ENCODE measurements at places on chromosomes 1 and 21.

DNA sequence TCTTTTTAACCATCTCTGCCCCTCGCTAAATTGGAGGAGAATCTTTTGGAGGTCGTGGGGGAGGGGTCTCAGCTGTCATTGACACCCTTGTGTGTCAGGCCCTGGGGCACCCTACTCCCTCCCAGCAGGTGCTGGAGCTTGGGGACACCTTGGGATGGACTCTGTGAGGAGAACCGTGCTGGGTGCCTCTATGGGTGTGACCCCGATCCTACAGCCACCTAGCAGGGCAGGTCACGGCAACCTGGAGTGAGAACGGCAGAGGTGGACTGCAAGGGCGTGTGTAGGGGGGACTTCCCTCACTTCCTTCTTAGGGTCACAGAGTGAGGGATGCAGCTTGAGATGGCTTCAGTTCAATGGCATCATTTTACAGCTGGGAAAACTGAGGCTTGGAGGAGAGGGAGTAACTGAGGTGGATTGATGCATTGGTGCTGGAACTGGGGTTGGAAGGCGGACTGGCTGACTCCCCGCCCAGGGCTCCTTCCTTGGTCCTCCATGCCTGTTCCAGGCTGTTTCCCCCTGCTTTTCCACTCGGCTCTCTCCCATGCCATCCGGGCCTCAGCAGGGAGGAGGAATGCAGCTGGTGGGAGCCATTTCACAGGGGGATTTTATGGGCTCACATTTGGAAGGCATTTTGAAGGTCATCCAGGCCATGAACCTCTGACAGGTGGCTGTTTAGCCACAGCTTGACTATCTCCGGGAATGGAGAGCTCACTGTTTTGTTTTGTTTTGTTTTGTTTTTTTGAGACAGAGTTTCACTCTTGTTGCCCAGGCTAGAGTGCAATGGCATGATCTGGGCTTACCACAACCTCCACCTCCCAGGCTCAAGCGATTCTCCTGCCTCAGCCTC lies 18.8 kb upstream of the ARHGEF10L start:
- DNase-seq: no peak

GRCh38 chr1:235972311-235972689 lies 92.6 kb downstream of the NID1 start:
- DNase-seq: no peak

GRCh38 chr1:46026531-46026930 lies 105.9 kb downstream of the PIK3R3 start:
- no peak for DNase-seq

GRCh38 chr1:227959325-227959860 lies 11.7 kb upstream of the WNT9A start:
- no peak for DNase-seq

- DNase-seq: no peak
These were observed 12.3 kb downstream of the SORT1 start for GRCh38 chr1:109385417-109385816.

DNA sequence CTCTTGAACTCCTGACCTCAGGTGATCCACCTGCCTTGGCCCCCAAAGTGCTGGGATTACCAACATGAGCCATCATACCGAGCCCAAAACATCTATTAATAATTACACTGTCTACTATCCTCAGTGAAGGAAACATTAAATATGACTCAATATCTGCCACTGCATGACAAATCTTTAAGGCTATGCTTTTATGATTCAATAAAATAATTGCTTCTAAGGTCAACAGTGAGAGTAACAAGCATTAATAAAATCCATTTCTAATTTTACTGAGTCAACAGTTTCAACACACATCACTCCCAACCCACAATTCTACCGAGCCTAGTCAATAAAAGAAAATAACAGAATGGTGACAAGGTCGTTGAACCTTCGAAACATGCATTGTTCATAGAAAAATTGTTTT lies 125.5 kb upstream of the CHRM3 start:
- no peak for DNase-seq

GRCh38 chr21:23017989-23018388 lies 2019.8 kb downstream of the NCAM2 start:
- no peak for DNase-seq

DNA sequence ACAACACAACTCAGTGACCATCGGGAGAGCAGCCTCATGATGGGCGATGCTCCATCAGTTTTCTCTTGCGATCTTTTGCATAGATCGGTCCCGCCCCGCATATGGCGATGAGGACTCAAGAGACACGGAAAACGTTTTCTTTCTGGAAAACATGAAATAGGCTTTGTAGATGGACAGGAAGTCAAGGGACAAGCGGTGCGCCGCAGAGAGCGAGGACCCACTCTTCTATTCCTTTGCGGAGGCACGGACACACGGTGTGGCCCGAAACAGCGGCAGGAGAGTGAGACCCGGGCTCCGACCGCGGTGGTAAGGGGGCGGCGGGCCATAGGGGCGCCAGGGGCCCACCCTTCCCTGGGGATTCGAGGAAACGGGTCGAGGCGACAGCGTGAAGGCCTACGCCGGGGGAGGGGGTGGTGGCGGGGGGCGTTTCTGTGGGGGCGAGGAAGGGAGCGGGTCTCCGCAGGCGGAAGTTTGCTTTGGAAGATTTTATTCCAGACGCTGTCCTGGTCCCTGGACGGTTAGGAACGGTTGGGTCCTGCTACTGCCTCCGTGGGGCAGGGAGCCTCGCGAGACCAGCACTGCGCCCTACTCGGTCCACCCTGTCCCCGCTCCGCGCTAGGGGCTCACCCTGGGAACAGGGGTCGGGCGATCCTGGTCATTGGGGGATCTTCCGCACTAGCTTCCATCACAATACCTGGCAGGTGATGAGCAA lies 796 bp upstream of the TDRKH start:
- no peak for DNase-seq

DNA sequence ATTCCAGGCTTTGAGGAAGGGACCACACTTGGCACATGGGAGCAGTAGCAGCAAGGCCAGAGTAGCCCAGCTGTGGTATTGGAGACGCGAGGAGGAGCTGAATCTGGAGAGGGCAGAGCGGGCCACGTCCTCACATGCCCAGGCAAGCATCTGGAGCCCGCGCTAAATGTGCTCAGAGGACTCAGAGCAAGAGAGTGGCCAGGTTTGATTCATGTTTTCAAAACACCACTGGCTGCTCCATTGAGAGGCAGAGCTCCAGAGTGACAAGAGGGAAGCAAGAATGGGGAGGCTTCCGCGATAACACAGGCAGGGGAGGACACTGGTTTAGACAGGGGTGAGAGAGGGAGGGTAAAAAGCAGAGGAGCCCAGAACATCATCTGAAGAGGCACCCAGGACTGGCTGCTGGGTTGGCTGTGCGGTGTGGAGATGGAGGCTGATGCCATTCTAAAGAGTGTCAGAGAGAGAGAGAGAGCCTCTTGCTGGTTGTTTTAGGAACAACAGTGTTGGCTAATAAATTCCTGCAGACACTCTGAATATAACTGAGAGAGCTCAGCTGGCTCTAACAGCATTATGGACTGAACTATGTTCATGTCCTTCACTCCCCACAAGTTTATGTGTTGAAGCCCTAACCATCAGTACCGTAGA lies 32.3 kb downstream of the RCAN1 start:
- peak; percentile 49 for DNase-seq

GRCh38 chr1:214515544-214516433 lies 35.6 kb downstream of the PTPN14 start:
- no peak for DNase-seq

DNA sequence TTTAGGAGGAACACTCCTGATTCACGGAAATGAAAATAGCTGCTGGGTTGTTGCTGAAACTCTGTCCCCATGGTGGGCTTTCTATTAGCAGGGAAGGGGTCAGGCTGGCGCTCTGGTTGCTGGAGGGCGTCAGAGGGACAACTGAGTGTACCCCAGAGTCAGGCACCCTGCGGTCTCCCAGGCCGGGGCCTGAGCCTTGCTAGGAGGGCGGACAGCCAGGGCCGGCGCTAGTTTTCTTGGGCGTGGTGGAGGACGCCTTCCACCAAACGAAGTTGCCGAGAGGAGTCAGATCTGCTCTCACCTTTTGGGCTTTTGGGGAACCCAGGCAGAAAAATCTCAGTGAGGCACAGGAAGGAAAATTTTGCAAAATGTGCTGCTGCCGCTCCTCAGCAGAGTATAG lies 54.8 kb downstream of the NGF start:
- DNase-seq: no peak

DNA sequence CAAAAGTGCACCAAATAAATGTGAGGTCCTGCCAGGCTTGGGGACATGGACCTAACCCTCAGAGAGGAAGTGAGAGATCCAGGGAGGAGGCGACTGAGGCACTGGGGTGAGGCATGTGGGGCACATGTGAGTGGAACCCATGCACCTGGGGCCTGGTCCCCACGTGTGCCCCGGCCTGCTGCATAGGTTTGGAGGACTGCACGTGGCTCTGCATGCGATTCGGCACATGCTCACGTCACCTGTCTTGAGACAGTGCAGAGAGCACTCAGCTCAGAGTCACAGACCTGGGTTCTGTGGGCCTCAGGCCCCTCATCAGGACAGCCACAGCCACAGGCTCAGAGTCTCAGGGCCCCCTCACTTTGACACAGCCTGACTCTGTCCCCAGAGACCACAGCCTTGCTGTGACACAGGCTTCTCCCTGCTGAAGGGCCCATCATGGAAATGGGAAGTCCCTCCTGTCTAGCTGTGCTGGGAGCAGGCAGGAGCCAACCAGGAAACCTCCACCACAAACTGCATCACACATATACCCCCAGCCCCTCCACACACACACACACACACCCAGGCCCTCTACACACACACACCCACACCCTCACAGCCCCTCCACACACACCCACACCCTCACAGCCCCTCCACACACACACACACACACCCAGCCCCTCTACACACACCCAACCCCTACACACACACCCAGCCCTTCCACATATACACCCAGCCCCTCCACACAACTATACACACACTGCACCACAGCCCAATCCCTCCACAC lies 48.2 kb downstream of the SLC9A1 start:
- DNase-seq: peak; percentile 41

GRCh38 chr21:45431781-45432572 lies 27.0 kb downstream of the COL18A1 start:
- DNase-seq: no peak
